Activated CD8-positive, alpha-beta T cell treated with anti-CD3 and anti-CD28 coated beads, Interleukin-2, amount 10 ng/mL, durations not matched to agents 7 days and 5 days (primary cell): ENCODE measurements at places on chromosomes 6 and 20. TPM values are rescaled to one million over a fixed set of nuclear protein-coding genes. Genes with fewer than 3 reads are reported as not detected.
A peak's percentile ranks its signal among the peaks of the same experiment; 100 is the strongest.

SLC22A2 gene
- total RNA-seq, result not detected

DYNLT2 gene
- 2.6 TPM for total RNA-seq

BCAS1 gene
- total RNA-seq, result not detected

BMP2 gene
- total RNA-seq, result not detected

ADGRF1 gene
- not detected for total RNA-seq

- H3K4me1 ChIP-seq, result no peaks in the 10 kb centered on the region
- H3K4me3 ChIP-seq, result no peak overlapping the region
- DNase-seq, result no peak
- H3K27ac ChIP-seq, result no peak overlapping the region
Observed at GRCh38 chr6:109927052-109927451, 51.1 kb upstream of the GPR6 start.

- no peak overlapping the region for H3K27ac ChIP-seq
- no peaks in the 10 kb centered on the region for H3K27me3 ChIP-seq
- no peaks in the 10 kb centered on the region for H3K4me1 ChIP-seq
- no peak for DNase-seq
- no peak overlapping the region for H3K4me3 ChIP-seq
Observed at GRCh38 chr6:47278545-47278944, 31.2 kb downstream of the TNFRSF21 start.

- no peak overlapping the region for H3K27ac ChIP-seq
- peaks cover 19% of the 10 kb centered on the region for H3K27me3 ChIP-seq
- no peak for DNase-seq
Observed at GRCh38 chr6:75449630-75450206, 43.9 kb downstream of the FILIP1 start.

- H3K4me1 ChIP-seq, result peaks cover 21% of the 10 kb centered on the region
- DNase-seq, result no peak
- no peaks in the 10 kb centered on the region for H3K36me3 ChIP-seq
- H3K27me3 ChIP-seq, result peaks cover 5% of the 10 kb centered on the region
Observed at GRCh38 chr20:59137532-59137931, 26.1 kb upstream of the ZNF831 start.

- H3K27ac ChIP-seq, result no peak overlapping the region
- peak overlapping the region; percentile 71 for H3K4me3 ChIP-seq
- no peak for DNase-seq
Observed at GRCh38 chr6:22147921-22148776, 148.7 kb downstream of the PRL start.

DNA sequence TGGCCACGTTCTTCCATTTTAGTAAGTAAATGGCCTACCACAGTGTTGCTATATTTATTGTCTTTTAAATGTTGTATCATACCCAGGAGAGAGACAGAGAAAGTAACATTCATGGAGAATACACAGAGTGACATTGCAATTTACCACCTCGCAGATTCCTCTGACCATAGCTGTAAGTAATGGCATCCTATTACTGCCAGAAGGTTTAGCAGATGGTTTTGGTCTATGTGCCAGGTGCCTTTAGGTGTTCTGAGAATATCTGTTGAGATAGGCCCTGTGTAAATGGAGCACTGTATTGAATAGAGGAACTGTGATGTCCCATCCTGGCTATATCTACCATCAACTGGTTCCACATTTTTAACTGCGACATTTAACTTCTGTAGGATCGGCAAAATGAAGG is 559.6 kb downstream of the KIF16B start:
- H3K27me3 ChIP-seq, result no peaks in the 10 kb centered on the region
- no peak overlapping the region for H3K27ac ChIP-seq
- no peak for DNase-seq
